ENCODE measurements at places on chromosomes 5 and 9. TPM values are rescaled to one million over a fixed set of nuclear protein-coding genes. Genes with fewer than 3 reads are reported as not detected.

DNA sequence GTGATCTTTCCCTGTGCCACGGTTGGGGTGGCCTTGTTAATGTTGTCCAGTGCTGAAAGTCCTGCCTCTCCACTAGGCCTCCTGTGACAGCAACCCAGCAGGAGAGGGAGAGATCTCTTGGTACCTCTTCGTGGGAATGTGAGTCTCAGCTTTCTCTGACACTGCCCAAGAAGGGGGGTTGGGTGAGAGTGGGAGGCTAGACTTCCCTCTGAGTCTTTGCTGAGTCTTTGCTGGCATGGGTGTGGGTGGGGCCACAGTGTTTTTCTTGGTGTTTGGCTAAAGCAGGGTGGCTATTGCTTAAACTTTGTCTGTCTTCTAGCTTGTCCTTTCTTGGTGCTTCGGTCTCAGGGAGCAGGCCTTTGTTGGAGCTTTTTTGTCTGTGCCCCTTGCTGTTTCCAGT is 145.6 kb downstream of the GNA14 start:
- no peak for DNase-seq

- no peak for DNase-seq
Measured at GRCh38 chr5:124179819-124180218, 566.6 kb downstream of the ZNF608 start.

GRCh38 chr9:224582-225520 is 10.2 kb downstream of the DOCK8 start:
- DNase-seq: no peak

- DNase-seq: no peak
Measured at GRCh38 chr5:50655067-50655809, 11.2 kb upstream of the PARP8 start.

SLC36A2 gene
- not detected for total RNA-seq

- no peak for DNase-seq
Measured at GRCh38 chr5:135129307-135129706, 95.3 kb upstream of the PITX1 start.

- DNase-seq: no peak
Measured at GRCh38 chr9:89945133-89945532, 340.3 kb downstream of the GADD45G start.

- DNase-seq: peak; percentile 23
Measured at GRCh38 chr5:42991404-42992087, 48.6 kb downstream of the ANXA2R start.

GRCh38 chr5:179730852-179731251 is 1.8 kb upstream of the MAML1 start:
- DNase-seq: no peak

DNA sequence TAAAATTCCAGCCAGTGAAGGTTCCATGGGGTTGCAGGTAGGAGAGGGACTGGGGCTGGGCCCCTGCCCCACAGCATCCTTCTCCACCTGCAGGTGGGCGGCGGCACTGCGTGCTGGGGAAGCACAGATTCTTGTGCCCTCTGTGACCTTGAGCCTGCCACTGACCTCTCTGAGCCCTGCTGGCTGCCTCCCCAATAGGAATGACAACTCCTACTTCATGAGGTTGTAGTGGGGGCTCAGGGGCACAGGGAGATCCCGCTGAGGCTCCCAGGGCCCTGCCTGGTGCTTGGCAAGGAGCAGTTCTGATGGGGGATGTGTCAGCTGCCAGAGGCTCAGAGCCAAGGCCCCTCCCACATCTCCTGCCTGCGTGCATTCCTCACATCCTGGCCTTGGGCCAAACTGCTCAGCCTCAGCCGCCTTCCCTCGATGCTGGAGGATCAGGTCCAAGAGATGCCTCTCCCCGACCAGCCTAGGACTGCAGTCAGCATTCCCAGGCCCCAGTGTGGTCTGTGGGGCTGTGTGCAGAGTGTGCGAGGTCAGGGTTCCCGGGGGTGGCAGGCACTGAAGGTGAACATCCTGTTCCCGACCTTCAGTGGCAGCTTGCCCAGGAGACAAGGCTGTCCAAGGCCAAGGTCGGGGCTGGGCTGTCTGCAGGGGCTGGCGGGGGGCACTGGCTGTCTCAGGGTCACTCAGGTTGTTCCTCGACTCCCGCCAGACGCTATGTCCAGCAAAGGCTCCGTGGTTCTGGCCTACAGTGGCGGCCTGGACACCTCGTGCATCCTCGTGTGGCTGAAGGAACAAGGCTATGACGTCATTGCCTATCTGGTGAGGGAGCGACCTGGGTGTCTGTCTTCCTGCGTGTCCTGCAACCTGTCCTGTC is 7.0 kb downstream of the ASS1 start:
- peak; percentile 86 for DNase-seq

DNA sequence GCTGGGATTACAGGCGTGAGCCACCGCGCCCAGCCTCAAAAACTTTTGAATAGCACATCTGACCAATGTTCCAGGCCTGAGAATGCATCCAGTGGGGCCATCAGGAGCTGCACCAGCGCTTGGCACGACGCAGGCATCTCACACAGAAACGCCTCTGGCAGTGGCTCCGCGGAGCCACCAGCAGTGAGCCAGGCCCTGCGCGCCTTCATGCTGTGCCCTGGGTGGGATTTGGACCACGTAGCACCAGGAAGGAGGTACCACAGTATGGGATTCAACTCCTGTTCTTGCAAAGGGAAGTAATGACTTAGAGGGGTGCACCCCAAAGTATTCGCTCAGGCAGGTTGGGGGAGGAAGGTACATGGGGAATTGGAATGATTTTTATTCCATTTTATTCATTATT is 3.0 kb downstream of the CCDC187 start:
- no peak for DNase-seq

PTPN3 gene
- total RNA-seq: 26.1 TPM

- no peak for DNase-seq
Measured at GRCh38 chr5:135251093-135251492, 147.9 kb downstream of the MACROH2A1 start.

- peak; percentile 43 for DNase-seq
Measured at GRCh38 chr9:110996436-110997220, 41.6 kb downstream of the LPAR1 start.

DNA sequence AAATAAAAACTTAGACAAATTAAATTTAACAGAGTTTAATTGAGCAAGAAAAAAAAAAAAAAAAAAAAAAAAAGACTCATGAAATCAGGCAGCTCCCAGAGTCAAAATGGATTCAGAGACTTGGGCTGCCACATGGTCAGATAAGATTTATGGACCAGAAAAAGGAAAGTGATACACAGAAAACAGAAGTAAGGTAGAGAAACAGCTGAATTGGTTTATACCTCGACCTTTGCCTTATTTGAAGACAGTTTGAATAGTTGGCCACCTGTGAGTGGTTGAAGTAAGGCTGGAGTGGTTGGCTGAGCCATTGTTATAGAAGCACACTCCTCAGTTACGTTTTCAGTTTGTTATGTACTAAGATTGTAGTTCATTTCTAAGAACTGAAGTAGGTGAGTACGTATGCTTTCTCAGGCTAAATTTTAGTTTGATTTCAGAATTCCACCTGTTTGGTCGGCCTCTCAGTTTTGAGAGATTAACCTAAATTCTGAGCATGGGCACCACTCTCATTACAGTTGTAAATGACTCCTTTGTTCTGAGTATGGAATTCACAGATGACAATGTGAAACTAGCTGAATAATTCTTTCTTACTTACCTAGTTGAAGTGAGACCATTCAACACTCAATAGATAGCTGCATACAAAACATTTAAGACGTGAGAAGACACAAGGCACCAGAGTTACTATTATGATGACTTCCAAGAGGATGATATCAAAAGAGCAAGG is 149.0 kb downstream of the AOPEP start:
- DNase-seq: no peak
